ENCODE measurements at places on chromosomes 1 and 21.
A peak's percentile ranks its signal among the peaks of the same experiment; 100 is the strongest.

GRCh38 chr21:42258885-42259407 lies 40.0 kb downstream of the ABCG1 start:
- no peak for DNase-seq

- no peak for DNase-seq
Observed at GRCh38 chr1:82704966-82705365, 904.2 kb downstream of the ADGRL2 start.

DNA sequence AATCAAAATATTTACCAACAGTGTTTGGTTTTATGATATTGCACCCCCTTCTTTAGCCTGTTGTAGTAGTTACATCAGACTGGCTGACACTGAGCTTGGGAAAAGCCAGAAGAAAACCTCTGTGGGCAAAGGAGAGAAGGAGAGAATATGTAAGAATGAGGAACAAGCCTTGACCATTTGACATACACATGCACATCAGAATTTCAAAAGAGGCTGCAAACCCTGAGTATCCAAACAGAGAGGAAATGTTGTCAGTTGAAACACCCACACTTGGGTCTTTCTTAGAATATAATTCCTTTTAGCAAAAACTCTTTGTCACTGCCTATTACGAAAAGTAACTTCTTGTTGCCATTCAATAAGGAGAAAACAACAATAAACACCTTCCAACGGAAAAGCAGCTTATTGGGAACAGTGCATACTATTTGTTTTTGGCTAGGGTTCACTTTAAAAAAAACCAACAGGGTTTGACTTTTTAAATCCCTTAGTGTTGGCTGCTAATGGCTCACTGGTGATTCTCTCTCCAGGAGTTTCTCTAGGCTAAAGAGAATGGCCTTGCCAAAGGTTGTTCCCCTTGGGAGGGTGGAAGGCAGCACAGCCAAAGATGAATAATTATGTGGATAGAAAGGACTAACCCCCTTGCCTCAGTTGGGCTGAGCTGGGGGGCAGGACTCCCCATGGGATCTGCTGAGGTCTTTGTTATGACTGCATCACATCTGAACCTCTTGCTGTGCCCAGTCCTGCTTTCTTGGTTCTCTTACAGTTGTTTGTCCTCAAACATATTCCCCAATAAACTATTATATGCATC lies 48.9 kb downstream of the GORAB start:
- no peak for DNase-seq

DNA sequence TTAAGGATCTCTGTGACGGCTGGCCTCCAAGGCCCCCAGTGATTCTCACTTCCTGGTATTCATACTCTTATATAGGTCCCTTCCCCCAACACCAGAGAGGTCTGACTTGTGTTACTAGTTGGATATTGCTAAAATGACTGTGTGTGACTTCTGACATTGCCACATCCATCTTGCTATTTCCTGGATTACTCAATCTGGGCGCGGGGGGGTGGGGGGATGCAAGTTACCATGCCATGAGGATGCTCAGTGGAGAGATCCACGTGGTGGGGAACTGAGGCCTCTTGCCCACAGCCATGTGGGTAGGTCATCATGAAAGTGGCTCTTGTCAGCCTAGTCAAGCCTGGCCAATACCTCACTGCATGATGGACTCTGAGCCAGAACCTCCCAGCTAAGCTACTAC lies 117.0 kb downstream of the UBE2U start:
- DNase-seq: no peak

- DNase-seq: peak; percentile 84
Observed at GRCh38 chr1:59730759-59731478, 83.8 kb upstream of the HOOK1 start.

- DNase-seq: no peak
Observed at GRCh38 chr1:232614811-232615210, 15.1 kb downstream of the SIPA1L2 start.

- DNase-seq: no peak
Observed at GRCh38 chr1:164589961-164590507, 31.1 kb downstream of the PBX1 start.

- peak; percentile 95 for DNase-seq
Observed at GRCh38 chr1:145891587-145892485, 6.2 kb upstream of the ANKRD35 start.

- no peak for DNase-seq
Observed at GRCh38 chr1:183886853-183887252, 81.9 kb downstream of the RGL1 start.

- DNase-seq: peak; percentile 23
Observed at GRCh38 chr1:245166471-245166885, 11.7 kb downstream of the KIF26B start.

- DNase-seq: no peak
Observed at GRCh38 chr1:52523376-52523775, 29.5 kb downstream of the TUT4 start.

GRCh38 chr1:23593556-23594148 lies 34.4 kb upstream of the ID3 start:
- no peak for DNase-seq

DNA sequence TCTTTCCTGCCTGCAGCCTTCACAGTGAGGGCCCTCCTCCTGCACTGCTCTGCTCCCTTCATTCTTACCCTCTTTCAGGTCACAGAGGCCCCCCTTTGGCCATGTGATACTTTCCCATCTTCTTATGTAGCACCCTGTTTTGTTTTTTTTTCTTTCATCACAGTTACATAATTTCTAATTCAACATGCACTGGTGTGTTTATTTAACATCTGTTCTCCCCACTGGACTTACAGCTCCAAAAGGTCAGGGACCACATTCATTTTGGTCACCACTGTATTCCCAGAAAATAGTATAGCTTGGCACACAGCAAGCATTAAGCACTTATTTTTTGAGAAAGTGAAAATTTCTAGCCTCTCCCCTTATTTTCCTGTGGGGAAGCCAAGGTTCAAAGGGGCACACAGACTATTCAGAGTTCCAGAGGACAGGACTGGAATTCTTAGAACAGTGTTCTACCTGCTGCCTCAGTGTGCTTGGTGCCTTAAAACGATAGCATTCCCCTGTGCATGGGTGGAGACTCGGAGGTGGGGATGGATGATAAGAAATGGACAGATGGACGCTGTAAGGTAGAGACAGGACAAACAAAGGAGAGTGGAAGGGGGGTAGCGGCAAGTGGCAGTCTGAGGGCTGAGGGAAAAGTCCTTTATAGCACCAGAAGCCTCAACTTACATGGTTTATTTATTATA lies 5.3 kb downstream of the DENND2D start:
- no peak for DNase-seq

DNA sequence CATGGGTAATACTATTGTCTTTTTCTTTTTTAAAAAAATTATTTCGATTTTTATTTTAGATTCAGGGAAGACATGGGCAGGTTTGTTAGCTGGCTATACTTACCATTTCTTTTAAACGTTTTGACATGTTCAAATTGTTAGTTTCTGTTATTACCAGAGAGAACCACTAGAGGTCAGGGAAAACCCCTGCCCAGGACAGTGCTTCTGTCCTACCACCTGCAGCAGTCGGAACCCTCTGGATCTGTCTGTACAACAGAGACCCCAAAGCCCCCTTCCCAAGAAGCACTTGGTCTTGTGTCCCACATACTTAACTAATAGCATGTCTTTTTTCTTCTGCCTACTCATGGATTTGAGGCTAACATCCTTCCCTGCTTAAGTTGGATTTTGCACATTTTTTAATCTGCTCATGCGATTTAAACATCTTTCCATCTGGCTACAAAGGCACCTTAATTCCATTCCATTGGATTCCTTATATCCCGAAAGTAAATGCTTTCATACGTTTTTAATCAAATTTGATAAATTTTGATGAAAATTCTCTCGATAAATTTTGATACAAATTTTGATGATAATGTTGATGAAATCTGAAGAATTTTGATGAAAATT lies 10.0 kb upstream of the C1orf115 start:
- DNase-seq: no peak

DNA sequence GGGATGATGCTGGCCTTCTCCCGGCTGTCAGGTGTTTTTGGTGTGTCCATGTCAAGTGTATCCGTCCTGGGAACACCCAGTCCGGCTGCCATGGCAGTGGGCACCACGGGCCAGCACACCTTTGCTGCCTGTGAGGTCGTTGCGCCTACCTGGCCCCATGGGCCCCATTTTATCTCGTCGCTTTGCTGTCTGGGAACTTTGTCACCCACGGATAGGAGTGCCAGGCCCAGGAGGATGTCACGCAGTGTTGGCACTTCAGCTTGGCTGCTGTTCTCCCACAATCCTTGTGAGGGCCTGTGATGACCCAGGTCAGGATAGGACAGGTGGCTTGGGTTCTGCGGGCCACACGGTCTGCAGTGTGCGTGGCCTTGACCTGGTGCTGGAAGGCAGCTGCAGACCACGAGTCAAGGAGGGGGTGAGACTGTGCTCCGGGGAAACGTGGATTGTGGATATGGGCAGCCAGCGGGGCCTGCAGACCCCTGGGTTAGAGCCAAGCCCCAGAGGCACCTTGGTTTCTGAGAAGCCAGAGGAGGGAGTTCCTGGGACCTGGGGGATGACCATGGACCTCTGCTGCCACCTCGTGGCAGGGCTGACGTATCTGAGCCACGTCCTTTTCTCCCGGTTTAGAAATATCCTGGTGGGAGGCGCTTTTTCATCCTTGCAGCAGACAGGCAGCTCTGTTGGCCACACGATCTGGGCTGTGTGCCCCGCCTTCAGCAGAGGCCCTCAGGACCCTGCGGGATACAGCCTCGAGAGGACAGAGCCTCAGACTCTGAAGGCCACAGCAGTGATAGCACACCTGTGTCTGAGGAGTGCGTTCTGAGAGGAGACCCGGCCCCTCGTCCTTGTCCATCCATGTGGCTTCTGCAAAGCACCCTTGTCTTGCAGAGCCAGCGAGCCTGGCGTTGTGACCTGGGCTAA lies 161.1 kb upstream of the COL6A1 start:
- DNase-seq: peak; percentile 94

- no peak for DNase-seq
Observed at GRCh38 chr1:17451731-17452130, 12.3 kb upstream of the RCC2 start.

DNA sequence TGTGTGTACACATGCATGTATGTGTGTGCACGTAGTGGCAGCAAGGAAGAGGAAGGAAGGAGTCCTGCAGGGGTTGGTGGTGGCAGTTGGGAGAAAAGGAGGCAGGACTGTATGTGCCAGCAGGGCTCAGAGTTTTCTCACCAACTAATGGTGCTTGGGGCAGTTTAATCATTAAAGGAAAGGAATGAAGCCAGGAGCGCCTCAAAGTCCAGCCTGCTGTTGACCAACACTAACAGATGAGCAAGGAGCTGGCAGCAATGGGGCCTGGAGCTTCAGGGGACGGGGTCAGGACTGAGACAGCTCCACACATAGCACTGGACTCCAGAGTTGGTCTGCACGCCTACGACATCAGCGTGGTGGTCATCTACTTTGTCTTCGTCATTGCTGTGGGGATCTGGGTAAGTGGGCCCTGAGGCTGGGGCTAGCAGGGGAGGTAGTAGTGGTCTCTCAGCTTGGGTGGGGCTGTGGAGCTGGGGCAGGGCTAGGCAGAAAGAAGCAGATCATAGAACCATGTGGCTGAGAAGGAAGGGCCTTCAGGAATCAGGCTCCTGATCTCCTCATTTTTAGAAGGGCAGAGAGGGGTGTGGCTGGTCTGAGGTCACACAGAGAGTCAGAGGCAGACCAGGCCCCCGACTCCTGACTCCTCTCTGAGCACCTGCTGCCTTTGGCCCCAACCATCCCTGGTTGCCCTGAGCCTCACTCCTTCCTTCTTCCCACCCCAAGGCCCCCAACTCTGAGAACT lies at the start of gene SLC5A9:
Gene SLC5A9 (plus strand): TSS at position 216 of the 742 bp plus-strand sequence. CDS start 21 bp downstream, at position 237.
- DNase-seq: no peak

DNA sequence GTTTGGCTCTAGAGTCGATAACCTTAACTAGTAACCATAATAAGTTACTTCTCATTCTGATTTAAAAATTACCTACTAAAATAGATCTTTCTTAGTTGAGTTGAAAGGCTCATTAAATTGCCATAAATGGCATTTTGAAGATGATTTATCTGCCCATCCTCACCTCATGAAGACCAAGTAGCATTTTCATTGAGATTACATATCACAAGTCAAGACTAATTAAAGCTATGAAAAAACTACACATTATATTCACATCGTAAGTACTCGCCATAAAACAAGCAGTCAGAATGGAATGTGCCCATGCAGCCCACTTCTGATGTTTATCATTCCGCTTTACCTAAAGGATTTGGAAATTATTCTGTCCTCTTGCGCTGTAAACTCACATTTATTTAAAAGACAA lies 212.0 kb downstream of the COL11A1 start:
- no peak for DNase-seq

- no peak for DNase-seq
Observed at GRCh38 chr1:66335859-66336640, 197.9 kb upstream of the SGIP1 start.
